ENCODE measurements at places on chromosomes 5 and 9. TPM values are rescaled to one million over a fixed set of nuclear protein-coding genes. Genes with fewer than 3 reads are reported as not detected.

The PAEP gene
- not detected for total RNA-seq

The SOX30 gene
- not detected for total RNA-seq

The C1QTNF2 gene
- total RNA-seq = not detected

The PLPP1 gene
- 29.7 TPM for total RNA-seq

The FOXD4L6 gene
- not detected for total RNA-seq

The TUSC1 gene
- total RNA-seq = 0.42 TPM

The ZDHHC11B gene
- not detected for total RNA-seq

The ELAVL2 gene
- not detected for total RNA-seq

The FOXE1 gene
- not detected for total RNA-seq

The IFNB1 gene
- not detected for total RNA-seq

The MELK gene
- 54.2 TPM for total RNA-seq

The HNRNPK gene
- total RNA-seq = 892 TPM

The IL13 gene
- 231 TPM for total RNA-seq

The TMEM171 gene
- total RNA-seq = not detected

The CTXN3 gene
- not detected for total RNA-seq

The GPR151 gene
- total RNA-seq = not detected

The NOP16 gene
- 109 TPM for total RNA-seq

The ZDHHC12 gene
- total RNA-seq = 46.9 TPM

The THBS4 gene
- 2.1 TPM for total RNA-seq

The XRCC4 gene
- 11.4 TPM for total RNA-seq

The HTR4 gene
- not detected for total RNA-seq

The TMC1 gene
- not detected for total RNA-seq

The SPATA31A3 gene
- not detected for total RNA-seq

The SLC6A3 gene
- total RNA-seq = not detected

The GFRA3 gene
- not detected for total RNA-seq

The DIRAS2 gene
- total RNA-seq = not detected

The PCA3 gene
- total RNA-seq = not detected

The GDF9 gene
- total RNA-seq = 0.30 TPM

The IRF1 gene
- 181 TPM for total RNA-seq

The STING1 gene
- 198 TPM for total RNA-seq

The STPG3 gene
- 0.99 TPM for total RNA-seq

The SELENOP gene
- total RNA-seq = not detected

The MLANA gene
- total RNA-seq = not detected

The FAM81B gene
- not detected for total RNA-seq

The BTNL3 gene
- total RNA-seq = not detected

The FASTKD3 gene
- total RNA-seq = 18.3 TPM

The LECT2 gene
- total RNA-seq = not detected

The FOXD4 gene
- not detected for total RNA-seq

The CATSPER3 gene
- total RNA-seq = 0.64 TPM

The PHF24 gene
- 0.57 TPM for total RNA-seq

The PCDHA13 gene
- total RNA-seq = not detected

The PPIC gene
- total RNA-seq = not detected

The GDA gene
- not detected for total RNA-seq

The JAKMIP2 gene
- total RNA-seq = 1.2 TPM

The GFPT2 gene
- not detected for total RNA-seq

The LMX1B gene
- not detected for total RNA-seq

The CNTNAP3B gene
- total RNA-seq = not detected

The LRRC70 gene
- total RNA-seq = 0.73 TPM
